Mesenteric fat pad (tissue), 1 donor: ENCODE measurements at places on chromosomes 5 and 9. TPM values are rescaled to one million over a fixed set of nuclear protein-coding genes. Genes with fewer than 3 reads are reported as not detected.

Gene PLPPR1
- not detected for total RNA-seq

Gene ENG
- total RNA-seq: 243 TPM

Gene SLC34A3
- not detected for total RNA-seq

Gene LRRC14B
- total RNA-seq: not detected

Gene SMC2
- 7.8 TPM for total RNA-seq

Gene RGS7BP
- total RNA-seq: 0.93 TPM

Gene ALDOB
- 4.7 TPM for total RNA-seq

Gene PCDHGA3
- total RNA-seq: 2.2 TPM

Gene LOX
- total RNA-seq: 46.3 TPM

Gene LHX3
- total RNA-seq: not detected

Gene SOHLH1
- not detected for total RNA-seq

Gene DMRT2
- total RNA-seq: 3.6 TPM

Gene CD72
- 7.0 TPM for total RNA-seq

Gene HAVCR1
- 0.29 TPM for total RNA-seq

Gene GABRA1
- total RNA-seq: not detected

Gene CCDC112
- 4.3 TPM for total RNA-seq

Gene WDR38
- not detected for total RNA-seq

Gene IFNK
- total RNA-seq: not detected

Gene LCN6
- 16.2 TPM for total RNA-seq

Gene ANKRD34B
- total RNA-seq: 0.10 TPM

Gene GCNT4
- 1.00 TPM for total RNA-seq

Gene GRM6
- not detected for total RNA-seq
